ENCODE measurements at places on chromosomes 5 and 9.

GRCh38 chr5:132386644-132387286, 17.3 kb downstream of the SLC22A5 start:
- no peak for DNase-seq

DNA sequence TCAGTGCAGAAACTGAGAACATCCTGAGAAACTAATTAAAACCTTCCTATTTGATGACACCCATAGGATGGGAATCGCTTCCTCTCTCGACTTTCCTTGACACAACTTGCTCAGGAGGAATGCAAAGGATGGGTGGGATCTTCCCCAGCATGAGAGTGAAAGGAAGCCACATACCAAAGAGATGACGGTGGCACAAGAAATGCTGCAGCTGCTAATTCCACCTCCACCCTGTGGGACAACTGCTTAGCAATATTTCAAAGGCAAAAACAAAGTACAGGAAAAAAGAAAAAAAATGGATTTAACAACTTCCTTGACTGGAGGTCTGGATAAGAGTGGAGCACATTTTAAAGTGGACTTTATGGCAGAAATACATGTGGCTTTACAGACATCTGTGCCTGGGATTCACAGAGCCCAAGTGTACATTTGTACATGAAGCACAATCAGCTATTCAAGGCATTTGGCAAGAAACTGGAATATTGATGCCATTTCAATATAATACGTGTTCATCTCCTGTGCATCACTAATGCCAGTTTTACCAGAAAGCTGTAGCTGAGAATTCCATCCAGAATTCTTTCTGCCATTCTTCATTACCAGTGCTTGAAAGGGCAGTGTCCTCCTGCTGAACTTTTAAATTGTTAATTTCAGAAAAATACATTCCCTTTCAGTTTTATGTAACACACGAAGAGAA, 359.2 kb upstream of the ACTBL2 start:
- DNase-seq, result no peak

- DNase-seq, result no peak
Measured at GRCh38 chr5:54628050-54628449, 110.5 kb downstream of the SNX18 start.

DNA sequence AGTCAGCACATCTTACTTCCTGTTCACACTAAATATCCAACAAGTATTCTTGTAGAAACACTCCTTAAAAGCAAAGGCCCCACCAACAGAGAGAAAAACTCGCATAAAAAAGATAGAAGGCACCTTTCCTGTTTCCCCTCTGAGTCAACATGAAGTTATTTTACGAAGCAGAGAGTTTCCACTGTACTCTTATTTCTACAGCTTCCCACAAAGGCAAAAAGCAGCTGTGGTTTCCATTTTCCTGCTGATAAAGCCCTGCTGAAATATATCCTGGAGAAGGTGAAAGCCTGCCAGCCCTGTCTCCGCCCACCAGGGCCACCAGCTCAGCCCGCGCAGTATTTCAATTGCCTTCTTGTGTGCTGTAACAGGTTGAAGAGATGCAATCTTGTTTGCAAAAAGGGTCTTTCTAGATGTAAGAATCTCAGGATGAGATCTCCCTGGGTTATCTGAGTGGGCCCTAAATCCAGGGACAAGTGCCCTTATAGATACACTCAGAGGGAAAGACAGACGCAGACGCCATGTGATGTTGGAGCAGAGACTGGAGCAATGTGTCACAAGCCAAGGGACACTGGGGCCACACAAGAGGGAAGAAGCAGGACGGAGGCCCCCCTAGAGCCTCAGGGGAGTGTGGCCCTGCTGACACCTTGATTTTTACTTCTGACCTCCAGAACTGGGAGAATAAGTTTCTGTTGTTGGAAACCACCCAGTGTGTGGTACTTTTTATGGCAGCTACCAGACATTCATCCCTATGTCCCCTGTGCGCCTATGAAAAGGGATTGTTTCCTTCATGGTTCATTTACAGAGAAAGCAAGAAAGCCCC, 19.9 kb downstream of the SEMA4D start:
- no peak for DNase-seq

- DNase-seq, result no peak
Measured at GRCh38 chr9:94210616-94211603, 48.2 kb upstream of the ZNF169 start.

DNA sequence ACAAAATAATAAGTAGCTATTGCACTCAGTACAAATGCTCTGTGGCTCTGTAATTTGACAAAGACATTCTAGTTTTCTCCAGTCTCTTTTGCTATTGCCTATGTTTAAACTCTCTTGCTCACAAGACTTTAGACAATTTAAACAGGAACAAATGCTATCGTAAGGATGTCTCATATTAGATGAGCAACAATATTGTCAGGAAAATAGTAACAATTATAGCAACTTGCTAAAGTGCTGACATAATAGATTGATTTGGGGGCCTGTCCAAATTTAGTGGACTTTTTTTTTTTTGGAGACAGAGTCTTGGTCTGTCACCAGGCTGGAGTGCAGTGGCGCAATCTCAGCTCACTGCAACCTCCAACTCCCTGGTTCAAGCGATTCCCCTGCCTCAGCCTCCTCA, 11.8 kb downstream of the KIF2A start:
- DNase-seq, result no peak

GRCh38 chr9:36191686-36192085, 965 bp downstream of the CLTA start:
- no peak for DNase-seq

DNA sequence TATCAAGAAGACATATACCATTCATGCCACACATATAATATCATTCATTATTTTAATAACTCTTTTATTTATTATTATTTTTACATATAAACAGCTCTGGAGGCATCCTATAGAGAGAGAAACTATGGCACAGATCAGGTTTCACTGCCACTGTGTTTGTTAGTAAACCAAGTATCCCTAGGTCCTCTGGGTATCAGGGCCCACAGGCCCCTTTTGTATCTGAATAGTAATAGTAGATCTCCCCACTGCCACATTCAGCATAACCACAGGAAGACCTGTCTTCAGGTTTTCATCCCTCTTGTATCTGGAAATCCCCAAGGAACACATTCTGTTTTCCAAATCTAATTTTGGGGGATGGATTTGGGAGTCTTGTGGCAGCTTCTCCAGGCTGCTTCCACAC, 94.0 kb downstream of the SPATA31D1 start:
- no peak for DNase-seq

- DNase-seq, result no peak
Measured at GRCh38 chr5:118253225-118254061, 734.9 kb downstream of the DTWD2 start.

- no peak for DNase-seq
Measured at GRCh38 chr9:77161191-77161590, 16.1 kb upstream of the VPS13A start.

DNA sequence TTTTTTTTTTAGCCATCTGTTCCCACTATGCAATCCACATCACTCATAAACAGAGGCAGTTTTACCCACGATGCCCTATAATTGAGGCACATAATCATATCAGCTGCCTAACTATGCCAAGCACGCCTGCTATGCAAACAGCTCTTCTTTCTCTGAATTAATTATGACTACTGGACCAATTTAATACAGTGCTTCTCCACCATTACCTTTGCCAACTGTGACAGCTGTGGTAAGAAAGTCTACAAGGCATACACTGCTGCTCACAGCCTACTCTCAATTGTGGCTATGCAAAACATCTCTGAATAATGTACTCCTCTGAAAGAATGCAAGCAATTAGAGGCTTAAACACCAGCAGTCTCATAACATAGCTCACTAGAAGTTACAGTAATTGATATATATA, 97.1 kb downstream of the DTWD2 start:
- DNase-seq, result no peak

DNA sequence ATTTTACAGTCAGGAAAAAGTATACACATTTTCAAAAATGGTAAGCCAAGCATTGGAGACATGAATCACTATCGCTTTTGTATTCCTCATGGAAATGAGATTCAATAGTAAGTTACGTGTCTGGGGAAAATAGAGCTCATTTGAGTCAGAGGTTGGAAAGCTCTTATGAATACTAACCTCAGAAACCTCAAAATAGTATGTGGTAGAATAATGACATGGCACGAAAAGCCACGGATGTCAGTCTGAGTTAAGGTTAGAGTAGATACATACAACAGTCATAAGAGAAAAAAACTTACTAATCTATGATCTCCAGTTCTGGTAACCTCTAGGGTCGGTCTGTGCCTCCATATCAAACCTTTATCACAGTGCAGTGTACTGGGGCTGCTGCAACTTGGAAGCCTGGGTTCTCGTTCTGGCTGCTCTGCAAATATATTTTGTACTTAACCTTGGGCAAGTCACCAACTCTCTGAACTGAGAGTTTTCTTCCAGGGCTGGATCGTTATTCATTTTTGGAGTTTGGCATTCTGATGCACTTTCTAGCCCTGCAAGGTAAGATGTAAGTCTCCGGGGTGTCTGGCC, 31.8 kb downstream of the MAP1B start:
- no peak for DNase-seq

DNA sequence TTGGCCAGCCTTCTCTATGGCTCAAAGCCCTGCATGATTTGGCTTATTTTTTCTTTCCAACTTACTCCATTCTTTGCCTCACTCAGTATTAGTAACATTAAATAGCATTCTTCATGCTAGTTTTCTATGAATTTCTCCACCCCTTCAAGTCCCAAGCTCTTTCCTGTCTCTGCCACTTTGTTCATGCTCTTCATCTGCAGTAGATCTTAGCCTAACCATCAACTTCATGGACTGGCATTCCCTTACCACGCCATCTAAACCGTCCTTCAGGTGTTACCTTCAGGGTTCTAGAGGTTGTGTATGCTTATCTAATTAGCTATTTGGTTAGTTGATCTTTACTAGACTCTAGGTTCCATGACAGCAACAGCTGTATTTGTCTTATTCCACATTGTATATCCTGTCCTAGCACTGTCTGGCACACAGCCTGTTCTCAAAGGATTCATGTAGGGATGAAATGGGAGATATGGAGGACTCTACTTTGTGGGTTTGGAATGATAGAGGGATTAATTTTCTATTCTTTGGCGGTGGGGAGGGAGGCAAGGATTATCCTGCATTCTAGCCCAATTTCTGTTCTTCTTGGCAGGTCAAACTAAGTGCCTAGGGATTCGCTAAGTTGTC, 26.4 kb downstream of the TMEM167A start:
- DNase-seq, result no peak

DNA sequence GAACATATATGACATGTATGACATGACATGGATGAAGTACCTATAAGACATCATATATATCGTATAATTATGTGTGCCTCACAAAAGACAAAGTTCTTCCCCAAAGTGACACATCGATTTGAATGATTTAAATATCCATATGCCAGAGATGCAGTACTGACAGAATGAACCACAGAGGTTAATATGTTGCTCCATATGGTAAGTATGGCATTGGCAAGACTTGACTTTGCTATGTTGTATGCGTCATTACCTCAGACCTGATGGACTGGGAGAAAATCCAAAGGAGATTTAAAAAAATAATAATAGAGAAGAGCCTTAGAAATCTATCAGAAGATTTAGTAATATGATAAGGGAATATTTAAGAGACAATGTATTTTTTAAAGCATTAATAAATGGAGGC, 263.2 kb downstream of the PJA2 start:
- no peak for DNase-seq

DNA sequence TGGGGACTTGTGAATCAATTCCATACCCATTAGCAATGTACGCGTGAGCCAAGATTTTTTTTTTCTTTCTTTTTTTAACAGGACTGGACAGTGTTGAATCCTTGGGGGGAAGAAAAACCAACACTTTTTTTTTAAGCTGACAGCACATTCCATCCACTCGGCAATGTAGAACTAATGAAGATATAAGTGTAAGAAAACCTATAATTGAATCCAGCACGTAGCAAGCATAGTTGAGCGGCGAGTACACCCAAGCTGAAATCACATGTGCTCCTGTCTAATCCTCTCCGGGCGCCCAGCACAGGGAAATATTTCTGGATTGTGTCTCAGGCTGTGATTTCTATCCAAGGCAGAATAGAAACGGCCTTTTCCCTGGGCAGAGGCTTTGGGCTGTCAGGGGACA, 118.2 kb downstream of the BOD1 start:
- no peak for DNase-seq
